Naive thymus-derived CD4-positive, alpha-beta T cell (primary cell): ENCODE measurements at places on chromosomes 6 and 20. TPM values are rescaled to one million over a fixed set of nuclear protein-coding genes. Genes with fewer than 3 reads are reported as not detected.

Gene TOMM6
- 123 TPM for total RNA-seq

Gene ARFGAP1
- total RNA-seq = 111 TPM

Gene OTOR
- not detected for total RNA-seq

Gene ENPP1
- total RNA-seq = 0.13 TPM

DNA sequence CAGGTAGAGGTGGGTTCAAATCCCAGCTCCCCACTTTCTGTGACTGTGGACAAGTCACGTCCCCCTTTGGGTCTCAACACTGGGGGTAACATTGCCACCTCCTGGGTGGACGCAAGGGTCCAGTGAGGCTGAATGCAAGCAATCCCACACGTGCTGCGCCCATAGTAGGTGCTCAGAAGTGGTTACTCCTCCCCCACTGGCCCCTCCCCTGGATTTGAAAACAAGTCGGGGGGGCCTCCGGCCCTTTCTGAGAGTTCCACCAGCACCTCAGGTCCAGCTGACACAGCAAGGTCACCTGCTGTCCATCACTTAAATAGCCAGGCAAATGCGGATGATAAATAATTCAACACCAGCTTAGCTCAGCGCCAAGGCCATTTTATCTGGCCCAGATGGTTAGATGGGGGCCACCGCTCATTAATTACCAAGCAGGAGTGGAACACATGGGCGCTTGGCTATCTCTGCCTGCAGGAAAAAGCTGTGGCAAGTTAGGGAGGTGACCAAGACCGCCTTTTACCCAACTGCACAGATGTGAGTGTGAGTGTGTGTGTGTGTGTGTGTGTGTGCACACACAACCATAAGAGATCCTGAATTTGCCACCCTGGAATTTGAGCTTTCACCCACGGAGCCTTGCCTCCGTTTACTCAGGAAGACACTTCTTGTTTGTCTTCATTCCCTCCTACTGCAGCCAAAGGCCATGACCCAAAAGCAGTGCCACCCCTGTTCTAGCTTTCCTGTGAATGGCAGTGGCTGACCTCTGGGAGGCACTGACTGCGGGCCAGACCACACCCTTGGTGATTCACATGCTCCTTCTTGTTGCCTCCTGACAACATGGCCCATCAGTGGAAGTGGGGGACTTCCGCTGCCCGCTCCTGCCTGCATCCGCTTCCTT, 34.7 kb upstream of the KCNB1 start:
- no peak for DNase-seq

GRCh38 chr20:34676642-34677373, at the start of gene PIGU:
PIGU (minus strand) TSS chr20:34677092; CDS start chr20:34677085, 7 bp downstream.
- DNase-seq = peak; percentile 96

DNA sequence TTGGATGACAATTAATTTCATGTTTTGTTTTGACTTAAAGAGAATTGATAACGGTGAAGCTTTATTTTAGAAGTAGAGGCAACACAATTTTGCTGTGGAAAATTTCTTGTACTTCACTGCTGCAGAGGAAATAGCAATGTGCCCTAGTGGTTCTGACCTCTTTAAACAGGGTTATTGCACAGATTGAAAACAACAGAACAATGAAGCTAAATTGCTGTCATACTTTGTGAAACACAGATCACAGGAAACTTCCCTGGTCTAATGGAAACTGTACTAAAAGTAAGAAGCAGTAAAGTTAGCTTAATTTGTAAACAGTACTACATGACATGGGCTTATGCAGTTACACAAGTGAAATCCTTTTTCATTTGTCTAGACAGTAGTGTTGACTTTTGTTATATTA, 31.3 kb downstream of the OR2A4 start:
- DNase-seq = no peak

DNA sequence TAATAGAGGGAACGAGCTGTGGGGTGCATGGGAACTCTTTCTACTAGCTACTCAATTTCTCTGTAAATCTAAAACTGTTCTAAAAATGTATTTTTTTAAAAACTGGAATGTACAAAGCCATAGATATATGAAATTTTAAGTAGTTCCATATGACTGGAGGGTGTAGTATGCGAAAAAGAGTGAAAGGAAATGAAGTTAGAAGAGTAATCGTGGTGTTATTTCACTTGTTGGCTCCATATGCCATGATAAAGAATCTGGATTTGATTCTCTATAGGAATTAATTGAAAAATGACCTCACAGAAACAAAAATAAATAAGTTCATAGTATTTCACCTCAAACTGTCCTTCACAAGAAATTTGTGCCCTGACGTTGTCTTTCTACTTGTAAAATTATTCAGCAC, 500.2 kb downstream of the TENT5A start:
- DNase-seq = no peak

GRCh38 chr6:52522655-52523054, 54.2 kb downstream of the TRAM2 start:
- DNase-seq = no peak

GRCh38 chr6:33856655-33857054, 52.9 kb upstream of the MLN start:
- DNase-seq = peak; percentile 37

DNA sequence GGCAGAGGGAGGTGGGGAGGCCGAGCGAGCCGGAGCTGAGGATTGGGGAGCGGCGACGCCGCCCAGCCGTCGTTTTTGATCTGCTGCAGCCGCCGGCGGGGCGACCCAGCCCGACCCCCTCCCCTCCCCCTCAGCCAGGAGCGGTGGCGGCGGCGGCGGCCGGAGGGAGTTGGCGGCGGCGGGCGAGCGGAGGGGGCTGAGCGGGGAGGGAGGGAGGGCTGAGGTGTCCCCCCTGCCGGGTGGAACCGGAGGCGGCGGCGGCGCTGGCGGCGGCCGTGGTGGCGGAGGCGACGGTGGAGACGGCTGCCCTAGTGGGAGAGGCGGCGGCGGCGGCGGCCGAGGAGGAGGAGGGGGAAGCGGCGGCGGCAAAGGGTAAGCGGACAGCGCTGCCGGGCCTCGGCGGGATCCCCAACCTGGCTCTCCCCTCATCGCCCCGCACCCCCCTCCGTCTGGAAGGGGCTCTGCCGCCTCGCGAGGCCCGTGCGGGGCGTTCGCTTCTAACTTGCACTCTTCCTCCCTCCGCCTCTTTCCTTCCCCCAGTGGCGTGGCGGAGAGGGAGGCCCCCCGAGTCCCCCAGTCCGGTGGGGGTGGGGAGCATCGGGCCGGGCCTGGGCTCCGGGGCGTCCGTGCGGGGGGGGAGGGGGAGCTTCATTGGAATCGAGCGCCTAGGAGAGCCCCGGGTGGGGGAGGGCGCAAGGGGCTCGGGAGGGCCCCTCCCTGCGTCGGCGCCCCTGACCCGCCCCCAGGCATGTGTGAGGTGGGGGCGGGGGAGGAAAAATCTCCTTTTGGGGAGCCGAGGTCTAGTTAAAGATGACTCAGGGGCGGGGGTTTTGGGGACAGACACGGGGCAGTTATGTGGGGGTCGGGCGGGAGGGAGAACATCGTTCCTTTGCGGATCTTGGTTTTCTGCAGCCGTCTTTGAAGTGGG, at the start of gene TAB2:
TAB2 (plus strand) TSS at position 69 of the 928 bp plus-strand sequence. CDS start 52,286 bp downstream, outside the sequence.
- DNase-seq = peak; percentile 48

- DNase-seq = peak; percentile 55
Measured at GRCh38 chr6:138454981-138455706, 44.1 kb downstream of the NHSL1 start.

DNA sequence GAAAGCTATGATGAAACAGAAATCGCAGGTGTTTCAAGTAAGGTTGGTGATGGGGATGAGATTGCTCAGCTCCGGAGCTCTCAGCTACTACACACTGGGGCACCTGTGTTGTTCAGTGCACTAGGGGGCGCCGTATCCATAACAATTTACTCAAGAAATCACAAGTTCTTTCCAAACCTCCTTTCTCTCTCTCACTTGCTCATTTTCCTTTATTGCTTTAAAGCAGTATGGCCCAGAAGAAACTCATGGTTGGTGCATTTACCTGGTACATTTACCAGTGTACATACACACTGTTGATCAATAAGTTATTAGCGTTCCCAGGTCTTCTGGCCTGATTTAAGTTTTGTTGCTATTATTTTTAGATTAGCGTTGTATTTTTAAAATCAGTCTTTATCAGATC, 235.2 kb upstream of the TAB2 start:
- peak; percentile 75 for DNase-seq

DNA sequence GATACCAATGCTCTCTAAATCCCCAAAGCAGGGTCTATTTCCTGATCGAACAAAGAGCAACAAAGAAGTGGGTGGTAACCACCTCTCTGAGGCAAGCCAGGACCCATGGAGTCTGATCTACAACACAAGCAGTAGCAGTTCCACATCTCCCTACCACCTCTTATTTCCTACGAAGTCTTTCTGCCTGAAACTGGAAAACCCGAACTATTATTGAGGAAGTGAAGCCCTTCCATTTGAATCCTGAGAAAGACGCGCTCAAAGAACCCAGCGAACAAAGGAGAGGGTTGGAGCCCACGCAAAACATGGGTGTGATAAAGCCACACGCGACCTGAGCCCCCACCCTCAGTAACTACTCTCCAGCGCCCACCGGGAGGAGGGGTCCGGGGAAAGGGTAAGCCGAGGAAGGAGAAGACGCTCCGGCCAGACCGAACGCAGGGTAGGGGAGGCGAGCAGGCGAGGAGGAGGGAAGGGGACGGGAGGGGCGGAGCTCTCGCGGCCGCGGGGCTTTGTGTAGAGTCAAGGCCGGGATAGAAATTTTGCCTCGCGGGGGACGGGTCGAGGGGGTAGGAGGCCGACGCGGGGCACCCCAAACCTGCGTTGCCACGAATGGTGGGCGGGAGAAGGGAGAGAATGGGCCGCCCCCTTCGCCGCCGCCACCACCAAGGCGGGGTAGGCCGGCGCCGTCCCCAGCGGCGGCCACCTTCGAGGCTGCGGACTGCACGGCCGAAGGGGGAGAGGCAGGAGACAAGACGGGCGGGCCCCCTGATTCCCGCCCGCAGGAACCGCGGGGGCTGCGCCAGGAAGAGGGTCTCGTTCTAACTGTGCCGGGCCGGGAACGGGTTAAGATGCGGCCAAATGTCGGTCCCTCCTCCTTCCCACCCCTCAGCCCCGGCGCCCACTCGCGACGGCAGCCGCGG, 802 bp downstream of the HDAC2 start:
- peak; percentile 41 for DNase-seq

GRCh38 chr20:62319346-62319909, 16.6 kb downstream of the ADRM1 start:
- no peak for DNase-seq

DNA sequence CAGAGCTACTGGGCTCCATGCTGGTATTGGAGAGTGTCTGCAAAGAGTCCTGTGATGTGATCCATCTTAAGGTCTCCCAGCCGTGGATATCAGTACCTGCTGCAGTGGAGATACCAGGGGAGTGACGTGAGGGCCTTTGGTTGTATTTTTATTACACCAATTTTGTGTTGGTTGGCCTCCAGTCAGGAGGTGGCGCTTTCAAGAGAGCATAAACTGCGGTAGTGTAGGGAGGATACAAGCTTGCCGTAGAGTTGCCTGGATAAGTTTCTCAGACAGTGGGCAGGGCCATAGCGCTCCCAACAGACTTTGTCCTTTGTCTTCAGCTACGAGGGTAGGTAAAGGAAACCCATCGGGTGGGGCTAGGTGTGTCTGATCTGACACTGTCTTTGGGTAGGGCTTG, 113.0 kb upstream of the CEP162 start:
- no peak for DNase-seq

DNA sequence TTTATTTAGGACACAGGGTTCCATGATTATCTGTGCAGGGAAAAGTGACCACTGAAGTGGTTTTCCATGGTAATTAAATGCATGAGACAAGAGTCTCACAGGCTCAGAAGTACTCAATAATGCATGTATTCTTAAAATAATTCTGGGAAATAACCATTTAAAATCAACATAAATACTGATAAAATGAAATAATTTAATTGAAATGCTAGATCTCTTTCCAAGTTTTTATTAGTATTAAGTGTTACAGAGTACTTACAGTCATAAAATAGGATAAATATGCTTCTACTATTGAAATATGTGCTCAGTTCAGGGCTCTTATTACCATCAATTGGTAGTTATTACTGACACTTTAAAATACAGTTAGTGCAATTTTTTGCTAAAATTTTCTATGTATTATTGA, 916.0 kb upstream of the GJE1 start:
- no peak for DNase-seq

DNA sequence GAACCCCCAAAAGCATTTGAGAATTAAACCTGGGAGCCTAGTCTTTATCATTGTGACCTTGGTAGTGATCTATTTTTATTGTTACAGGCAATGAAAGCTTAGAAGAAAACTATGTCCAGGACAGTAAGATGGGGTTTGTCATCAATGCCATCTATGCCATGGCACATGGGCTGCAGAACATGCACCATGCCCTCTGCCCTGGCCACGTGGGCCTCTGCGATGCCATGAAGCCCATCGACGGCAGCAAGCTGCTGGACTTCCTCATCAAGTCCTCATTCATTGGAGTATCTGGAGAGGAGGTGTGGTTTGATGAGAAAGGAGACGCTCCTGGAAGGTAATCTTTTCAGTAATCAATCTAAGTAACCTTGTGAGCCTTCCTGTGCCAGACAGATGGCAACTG, 191.5 kb upstream of the RAB32 start:
- DNase-seq = no peak

- DNase-seq = no peak
Measured at GRCh38 chr20:36337886-36338285, 31.7 kb downstream of the DLGAP4 start.

GRCh38 chr20:40276301-40276700, 412.7 kb downstream of the MAFB start:
- DNase-seq = no peak

- no peak for DNase-seq
Measured at GRCh38 chr20:63787302-63787701, 43.8 kb downstream of the ZBTB46 start.

DNA sequence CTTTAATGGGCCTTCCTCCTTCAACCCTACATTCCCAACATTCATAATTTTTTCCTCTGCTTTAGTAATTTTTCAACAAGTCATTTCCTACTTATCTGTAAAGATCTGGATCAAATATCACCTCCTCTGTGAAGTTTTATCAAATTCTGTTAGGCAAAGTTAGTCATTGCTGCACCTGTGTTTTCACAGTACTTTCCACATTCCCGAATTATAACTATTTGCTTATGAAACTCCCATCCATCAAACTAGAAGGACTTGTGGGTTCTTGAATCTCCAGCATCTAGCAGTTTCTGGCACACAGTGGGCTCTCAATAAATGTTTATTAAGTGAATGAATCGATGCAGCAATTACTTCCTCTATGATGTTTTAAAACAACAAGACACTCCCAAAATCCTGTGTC, 257.6 kb downstream of the HDGFL1 start:
- no peak for DNase-seq
